AG08395 (cell line): ENCODE measurements at places on chromosomes 4 and X.

DNA sequence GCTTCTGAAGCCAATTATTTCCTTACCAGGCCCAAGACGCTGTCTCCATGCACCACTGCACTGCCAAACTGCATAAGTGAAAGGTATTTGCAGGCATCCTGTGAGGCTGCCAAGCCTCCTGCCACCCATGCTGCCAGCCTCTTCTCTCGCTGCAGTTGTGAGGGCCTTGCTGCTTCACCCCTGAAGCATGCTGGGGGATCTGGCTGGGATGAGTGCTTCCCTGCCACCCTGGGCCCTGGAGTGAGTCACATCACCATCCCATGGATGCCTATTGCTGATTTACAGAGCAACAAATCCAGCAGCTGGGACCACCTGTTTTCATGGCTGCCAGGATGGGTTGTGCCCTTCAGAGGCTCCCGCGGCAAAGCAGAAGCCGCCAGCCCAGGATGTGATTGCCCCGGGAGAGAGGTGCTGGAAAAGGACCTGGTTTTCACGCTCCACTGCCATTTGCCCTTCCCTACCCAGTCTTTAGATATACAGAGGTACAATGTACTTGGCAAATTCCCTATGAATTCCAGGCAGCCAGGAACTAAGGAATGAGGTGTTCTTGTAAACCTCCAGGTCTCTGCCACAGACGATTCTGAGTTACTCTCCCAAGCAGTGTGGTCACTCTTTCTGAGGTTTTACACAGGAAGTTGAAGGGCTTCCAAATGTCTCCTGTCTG lies 41.5 kb upstream of the PTCHD1 start:
- no peak for DNase-seq

GRCh38 chr4:166941629-166942028 lies 292.7 kb downstream of the SPOCK3 start:
- DNase-seq = no peak

- no peak for DNase-seq
Observed at GRCh38 chr4:110920990-110921389, 298.1 kb upstream of the PITX2 start.

DNA sequence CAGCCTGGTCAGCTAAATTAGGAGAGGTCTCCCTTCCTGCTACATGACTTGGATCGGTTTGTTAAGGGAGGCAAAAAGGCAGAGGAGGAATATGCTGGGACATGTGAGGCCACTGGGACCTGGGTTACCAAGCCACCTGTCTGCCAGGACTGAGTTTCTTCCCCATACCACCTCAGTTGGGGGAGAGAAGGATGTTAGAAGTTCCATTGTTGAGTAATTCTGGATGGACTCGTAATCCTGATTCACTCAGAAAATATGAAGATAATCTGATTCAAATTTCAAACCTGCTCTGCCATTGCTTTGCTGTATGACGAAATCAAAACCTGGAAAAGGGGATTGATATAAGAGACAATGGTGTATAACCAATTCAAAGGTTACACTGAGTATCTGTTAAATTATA lies 97.4 kb upstream of the S100G start:
- peak; percentile 13 for DNase-seq

GRCh38 chrX:1598021-1598875 lies 6.8 kb downstream of the AKAP17A start:
- no peak for DNase-seq

GRCh38 chrX:24347881-24348280 lies 12.6 kb upstream of the SUPT20HL1 start:
- DNase-seq = no peak

GRCh38 chr4:48484494-48485168 lies 1.5 kb downstream of the SLC10A4 start:
- DNase-seq = no peak

- no peak for DNase-seq
Observed at GRCh38 chr4:7783541-7783940, 156.1 kb downstream of the AFAP1 start.

- peak; percentile 63 for DNase-seq
Observed at GRCh38 chrX:107565931-107566603, 62.2 kb upstream of the PRPS1 start.

DNA sequence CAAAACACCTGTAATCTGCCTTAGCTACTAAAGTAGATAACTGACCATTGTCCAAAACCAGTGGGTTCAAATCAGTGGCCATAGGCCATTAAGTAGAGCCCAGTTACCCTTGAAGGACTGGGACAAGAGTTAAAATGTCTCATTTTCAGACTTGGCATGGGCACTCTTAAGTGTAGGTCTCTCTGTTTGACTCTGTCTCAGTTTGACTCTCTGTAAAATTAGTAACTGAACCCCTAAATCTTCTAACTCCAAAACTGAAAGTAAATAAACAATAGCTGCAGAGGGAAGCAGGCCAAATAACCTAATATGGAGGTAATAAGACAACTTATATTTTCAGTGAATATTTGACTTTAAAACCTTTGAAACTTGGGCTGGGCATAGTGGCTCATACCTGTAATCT lies 89.1 kb downstream of the SLC16A2 start:
- DNase-seq = no peak

DNA sequence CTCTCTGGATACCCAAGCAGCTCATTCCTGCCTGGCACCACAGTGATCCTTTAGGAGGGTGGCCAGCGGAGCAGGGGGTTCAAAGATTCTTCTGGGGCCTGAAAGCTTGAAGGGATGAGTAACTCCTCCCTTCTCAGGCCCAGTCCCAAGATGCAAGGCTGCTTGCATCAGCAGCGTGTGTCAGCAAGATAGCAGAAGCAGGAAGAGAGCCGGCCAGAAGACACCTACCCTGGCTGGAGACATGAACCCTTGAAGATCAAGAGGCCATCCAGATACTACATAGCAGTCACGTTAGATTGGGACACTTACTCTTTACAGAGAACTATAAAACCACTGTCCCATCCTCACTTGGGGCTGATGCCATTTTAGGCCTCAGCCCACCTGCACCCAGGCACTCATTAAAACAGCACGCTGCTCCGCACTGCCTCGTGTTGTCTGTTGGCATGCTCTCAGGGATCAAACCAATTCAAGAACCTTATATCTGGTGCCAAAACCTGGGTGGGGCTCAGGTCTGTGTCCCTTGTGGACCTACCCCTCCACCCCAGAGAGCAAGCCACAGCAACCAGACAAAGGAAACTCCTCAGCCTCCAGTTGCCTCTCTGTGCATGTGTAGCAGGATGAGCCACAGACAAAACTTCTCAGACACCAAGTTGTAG lies 6.5 kb downstream of the UGT2B17 start:
- DNase-seq = no peak

DNA sequence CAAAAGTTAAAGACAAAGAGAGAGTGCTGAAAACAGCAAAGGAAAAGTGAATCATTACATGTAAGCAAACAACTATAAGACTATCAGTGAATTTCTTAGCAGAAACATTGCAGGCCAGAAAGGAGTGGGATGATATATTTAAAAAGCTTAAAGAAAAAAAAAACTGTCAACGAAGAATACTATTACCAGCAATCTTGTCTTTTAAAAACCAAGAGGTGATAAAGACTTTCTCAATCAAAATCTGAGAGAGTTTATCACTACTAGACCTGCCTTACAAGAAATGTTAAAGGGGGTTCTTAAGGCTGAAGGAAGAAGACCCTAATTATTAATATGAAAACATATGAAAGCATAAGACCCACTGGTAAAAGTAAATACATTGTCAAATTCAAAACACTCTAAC lies 132.5 kb upstream of the ZCCHC13 start:
- DNase-seq = no peak

DNA sequence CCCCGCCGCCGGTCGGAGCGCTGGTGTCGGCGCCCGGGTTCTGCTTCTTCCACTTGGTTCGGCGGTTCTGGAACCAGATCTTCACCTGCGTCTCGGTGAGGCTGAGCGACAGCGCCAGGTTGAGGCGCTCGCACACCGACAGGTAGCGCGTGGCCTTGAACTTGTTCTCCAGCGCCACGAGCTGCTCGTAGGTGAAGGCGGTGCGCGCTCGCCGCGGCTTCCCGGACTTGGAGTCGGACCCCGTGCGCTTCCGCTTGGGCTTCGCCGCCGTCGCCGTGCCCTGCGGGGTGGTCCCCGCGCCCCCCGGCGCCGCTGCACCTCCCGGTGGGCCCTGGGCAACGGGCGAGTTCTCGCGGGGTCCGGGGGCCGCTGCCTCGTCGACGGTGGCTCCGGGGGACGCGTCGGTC lies 3.1 kb downstream of the NKX1-1 start:
- no peak for DNase-seq

DNA sequence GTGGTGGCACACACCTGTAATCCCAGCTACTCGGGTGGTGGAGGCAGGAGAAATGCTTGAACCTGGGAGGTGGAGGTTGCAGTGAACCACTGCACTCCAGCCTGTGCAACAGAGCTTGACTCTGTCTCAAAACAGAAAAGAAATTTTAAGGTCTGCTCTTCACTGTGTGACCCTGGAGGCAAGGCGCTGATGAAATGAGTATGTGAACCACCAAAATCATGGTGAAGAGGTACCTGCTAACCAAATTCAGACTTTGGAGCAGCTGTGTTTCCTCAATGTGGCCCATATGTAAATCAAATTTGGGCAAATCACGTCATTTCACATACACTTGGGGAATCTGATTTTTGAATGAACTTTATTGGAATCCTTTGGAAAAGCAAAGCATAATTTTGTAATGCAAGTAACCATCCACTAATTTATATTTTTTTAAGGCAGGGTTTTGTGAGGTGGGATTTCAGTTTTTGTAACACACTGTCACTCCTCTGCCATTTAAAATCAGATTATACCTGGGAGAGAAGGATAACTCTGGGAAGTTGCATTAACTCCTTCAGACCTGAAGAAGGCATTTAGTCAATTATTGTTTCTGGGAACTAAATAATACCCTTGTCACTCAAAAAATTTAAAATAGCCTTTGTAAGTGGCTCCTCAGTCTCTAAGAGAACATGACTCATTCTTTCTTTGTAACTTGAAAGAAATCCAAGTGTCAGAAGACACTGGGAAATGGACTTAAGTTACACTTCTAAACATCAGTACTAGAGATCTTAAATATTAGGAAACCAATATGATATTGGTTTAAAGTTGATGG lies 24.0 kb downstream of the DOCK11 start:
- DNase-seq = no peak

GRCh38 chrX:69365349-69365748 lies 138.8 kb upstream of the NALF2 start:
- no peak for DNase-seq

GRCh38 chrX:8879750-8880149 lies 78.6 kb upstream of the FAM9A start:
- no peak for DNase-seq

DNA sequence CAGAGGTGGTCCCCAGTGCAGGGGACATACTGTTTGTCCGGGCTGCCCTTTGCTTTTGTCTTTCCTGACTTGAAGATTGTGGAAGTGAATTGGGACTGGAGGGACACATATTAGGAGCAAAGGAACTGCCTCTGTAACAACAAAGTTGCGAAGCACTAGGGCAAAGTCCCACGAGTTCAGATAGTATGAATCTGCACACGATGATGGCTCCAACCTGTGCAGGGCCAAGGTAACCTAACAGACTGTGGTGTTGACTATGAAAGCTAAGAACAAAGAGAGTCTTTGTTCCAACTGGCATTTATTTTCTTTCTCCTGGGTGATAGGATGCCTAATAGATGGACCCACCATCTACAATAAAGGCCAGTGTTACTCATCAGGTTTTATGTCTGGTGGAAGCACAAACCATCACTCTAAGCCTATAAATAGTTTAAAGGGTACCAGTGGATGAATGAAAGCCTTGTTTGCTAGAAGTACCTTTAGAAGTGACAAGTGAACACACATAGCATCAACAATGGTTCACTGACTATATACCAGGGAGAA lies 71.8 kb downstream of the TMA16 start:
- no peak for DNase-seq

DNA sequence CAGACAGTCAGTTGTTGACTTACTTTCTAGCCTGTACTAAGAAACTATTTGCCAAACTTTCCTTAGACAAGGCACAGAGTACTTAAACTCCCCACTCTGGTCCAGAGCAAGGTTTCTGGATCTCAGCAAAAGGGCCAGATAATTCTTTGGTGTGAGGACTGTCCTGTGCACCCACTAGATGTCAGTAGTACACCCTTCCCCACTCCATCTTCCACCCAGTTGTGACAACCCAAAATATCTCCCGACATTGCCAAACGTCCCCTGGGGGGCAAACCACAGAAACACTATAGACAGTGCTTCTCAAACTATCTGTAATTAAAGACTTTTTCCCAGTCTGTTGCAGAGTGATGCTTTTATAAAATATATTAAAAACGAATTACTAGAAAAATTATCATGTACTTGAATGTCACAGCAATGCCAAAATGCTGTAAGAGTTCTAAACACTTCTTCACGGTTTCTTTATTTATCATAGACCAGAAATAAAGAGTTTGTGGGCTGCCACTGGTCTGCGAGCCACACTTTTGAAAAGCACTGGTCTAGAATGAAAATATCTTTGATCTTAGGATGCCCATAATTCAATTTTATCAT lies 203.5 kb downstream of the PRDM5 start:
- DNase-seq = peak; percentile 57

GRCh38 chr4:139720806-139721205 lies 55.2 kb downstream of the MGST2 start:
- DNase-seq = no peak

- DNase-seq = no peak
Observed at GRCh38 chr4:132386130-132386529, 763.0 kb upstream of the PCDH10 start.

- DNase-seq = no peak
Observed at GRCh38 chrX:6856471-6856870, 291.0 kb upstream of the STS start.

- no peak for DNase-seq
Observed at GRCh38 chr4:129077326-129077725, 16.0 kb downstream of the SCLT1 start.

- no peak for DNase-seq
Observed at GRCh38 chr4:163693211-163693610, 198.7 kb downstream of the TMA16 start.

- DNase-seq = no peak
Observed at GRCh38 chrX:25105221-25105620, 89.5 kb upstream of the ARX start.

DNA sequence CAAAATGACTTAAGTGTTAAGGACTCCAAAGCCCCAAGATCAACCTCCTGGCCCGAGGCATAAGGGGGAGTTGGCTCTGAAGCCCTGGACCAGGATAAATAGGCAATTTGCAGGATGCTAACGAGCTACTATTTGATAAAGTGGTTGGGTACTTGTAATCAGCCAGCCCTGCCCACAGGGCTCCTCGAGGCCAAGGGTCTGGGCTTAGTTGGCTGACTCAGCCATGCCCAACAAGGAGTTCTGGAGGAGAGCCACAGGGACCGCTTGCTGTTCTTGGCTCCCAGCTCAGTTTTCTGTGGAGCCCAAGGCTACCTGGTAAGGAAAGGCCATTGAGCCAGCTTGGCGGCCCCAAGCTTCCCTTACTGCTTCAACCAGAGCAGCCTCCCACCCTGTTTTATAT lies 7.8 kb downstream of the HMGB3 start:
- DNase-seq = no peak

- no peak for DNase-seq
Observed at GRCh38 chrX:150544222-150544787, 24.1 kb upstream of the MTM1 start.

GRCh38 chr4:55733932-55734331 lies 85.7 kb upstream of the EXOC1L start:
- DNase-seq = no peak

- DNase-seq = no peak
Observed at GRCh38 chrX:13901354-13901753, 84.5 kb upstream of the GPM6B start.
